ENCODE measurements at places on chromosomes 16 and 17.

- peak; percentile 76 for DNase-seq
Measured at GRCh38 chr17:50944054-50944901, 78.1 kb upstream of the TOB1 start.

- no peak for DNase-seq
Measured at GRCh38 chr17:49494986-49495841, at the start of gene NGFR. NGFR (plus strand) TSS chr17:49495293; CDS start chr17:49495418, 125 bp downstream.

DNA sequence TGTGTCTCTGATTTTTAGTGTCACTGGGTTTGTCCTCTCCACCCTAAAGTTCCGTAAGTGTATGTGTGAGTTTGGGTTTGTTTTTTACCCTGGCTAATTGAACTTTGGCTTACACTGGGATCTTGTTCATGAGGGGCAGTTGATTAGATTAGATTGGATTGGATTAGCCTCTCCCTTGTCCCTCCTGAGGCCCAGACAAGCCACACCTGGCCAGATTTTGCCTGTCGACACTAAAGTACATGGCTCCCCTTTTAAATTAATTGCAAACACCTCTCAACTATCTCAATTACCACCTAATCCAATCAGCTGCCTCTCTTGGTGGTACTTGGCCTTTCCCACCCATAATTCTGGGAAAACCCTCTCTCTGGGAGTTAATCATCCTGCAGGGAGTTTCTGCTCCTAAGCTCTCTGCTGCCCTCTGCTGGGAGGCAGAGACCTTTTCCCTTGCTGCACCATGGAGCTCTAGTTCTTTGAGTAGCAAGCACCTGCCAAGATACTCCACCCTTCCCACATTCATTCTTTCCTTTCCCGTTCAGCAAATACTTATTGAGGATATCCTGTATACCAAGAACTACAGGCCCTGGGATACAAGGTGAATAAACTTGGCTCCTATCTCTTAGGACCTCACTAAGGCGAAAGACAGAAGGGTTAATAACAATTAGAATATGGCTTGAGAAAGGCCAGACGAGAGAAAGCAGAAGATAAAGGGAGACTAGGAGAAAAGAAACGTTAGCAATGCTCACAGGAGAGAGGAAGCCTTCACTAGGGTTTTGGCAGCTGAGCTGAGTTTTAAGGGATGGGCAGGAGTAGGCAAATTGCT lies 60.0 kb upstream of the MPHOSPH6 start:
- no peak for DNase-seq

GRCh38 chr17:61519754-61520440 lies 67.7 kb downstream of the TBX4 start:
- DNase-seq: no peak

DNA sequence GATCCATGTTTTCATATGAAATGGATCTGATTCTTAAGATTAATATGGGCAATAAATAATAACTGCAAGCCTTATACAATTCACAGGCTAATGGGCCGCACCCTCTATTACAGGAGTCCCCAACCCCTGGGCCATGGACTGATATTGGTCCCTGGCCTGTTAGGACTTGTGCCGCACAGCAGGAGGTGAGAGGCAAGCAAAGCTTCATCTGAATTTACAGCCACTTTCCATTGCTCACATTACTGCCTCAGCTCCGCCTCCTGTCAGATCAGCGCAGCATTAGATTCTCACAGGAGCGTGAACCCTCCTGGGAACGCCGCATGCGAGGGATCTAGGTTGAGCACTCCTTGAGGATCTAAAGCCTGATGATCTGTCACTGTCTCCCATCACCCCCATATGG lies 26.8 kb downstream of the METTL16 start:
- no peak for DNase-seq

- DNase-seq: no peak
Measured at GRCh38 chr17:34098699-34099098, 156.4 kb upstream of the CCL2 start.

- DNase-seq: no peak
Measured at GRCh38 chr16:79639576-79640311, 39.2 kb upstream of the MAF start.

DNA sequence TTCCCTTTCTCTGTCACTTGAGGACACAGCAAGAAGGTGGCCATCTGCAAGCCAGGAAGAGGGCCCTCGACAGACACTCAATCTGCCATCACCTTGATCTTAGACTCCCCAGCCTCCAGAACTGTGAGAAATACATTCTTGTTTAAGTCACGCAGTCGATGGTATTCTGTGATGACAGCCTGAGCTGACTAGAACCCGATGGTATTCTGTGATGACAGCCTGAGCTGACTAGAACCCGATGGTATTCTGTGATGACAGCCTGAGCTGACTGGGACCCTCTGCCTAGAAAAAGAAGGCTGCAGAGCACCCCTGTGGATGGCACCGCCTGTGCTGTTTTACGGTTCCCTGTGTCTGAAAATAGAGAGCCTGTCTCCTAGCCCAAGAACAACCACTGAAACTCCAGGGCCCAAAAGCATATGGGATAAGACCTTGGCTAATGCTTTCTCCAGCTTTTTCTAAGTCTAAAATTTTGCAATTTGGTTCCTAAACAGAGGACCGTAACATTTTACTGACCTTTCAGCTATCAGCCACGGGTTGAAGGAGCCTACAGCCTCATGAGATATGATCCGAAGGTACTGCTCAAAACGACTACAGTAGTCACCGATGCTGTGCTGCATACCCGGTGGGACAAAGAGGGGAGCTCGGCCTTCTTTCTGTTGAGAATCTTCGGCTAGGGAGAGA lies 33.1 kb upstream of the PITPNM3 start:
- no peak for DNase-seq

GRCh38 chr17:21352221-21352980 lies 23.8 kb upstream of the KCNJ12 start:
- DNase-seq: no peak

DNA sequence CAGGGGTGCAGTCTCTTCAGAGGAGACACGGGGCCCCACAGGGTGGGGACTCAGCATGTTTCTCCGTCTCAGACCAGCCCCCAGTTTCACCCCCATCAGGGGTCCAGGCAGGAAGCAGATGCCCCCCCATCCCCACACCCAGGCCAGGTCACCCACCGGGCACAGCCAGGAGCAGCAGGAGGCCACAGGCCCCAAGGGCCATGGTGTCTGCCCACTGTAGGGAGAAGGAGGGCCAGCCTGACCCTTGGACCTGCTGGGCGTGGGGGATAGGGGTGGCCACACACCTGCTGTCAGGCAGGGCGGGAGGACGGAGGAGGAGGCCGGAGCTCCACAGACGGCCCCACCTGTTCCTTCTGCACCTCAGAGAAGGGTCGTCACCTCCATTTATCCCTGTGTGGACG lies at the start of gene TPSG1:
Gene TPSG1, minus strand, starts transcription at position 218 of the 401 bp plus-strand sequence. Its CDS starts 16 bp downstream, at position 202.
- no peak for DNase-seq

DNA sequence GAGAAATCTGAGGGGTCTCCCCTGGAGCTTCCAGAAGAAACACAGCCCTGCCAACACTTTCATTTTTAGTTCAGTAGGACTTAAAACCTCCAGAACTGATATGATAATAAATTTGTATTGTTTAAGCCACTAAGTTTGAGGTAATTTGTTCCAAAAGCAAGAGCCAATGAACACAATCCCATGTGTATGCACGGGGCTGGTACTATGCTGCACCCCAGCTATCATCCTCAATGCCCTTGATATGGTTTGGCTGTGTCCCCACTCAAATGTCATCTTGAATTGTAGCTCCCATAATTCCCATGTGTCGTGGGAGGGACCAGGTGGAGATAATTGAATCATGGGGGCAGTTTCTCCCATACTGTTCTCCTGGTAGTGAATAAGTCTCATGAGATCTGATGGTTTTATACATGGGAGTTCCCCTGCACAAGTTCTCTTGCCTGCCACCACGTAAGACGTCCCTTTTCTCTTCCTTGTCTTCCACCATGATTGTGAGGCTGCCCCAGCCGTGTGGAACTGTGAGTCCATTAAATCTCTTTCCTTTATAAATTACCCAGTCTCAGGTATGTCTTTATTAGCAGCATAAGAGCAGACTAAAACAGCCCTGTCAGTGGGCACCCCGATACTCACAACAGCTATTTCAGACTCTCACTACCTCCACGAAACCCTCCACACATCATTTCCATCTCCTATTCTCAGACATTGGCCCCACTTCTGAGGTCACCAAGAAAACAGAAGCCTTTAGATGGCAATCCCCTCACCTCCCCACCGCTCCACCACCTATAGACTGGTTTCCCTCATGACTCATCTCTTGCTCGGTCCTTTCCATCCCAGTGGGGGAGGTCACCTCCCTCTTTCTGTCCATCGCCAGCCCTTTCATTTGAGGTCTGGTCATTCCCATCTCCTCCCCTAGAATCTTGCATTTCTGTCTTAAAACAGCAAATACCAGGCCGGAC lies 8.9 kb upstream of the CACNG1 start:
- DNase-seq: no peak

- DNase-seq: no peak
Measured at GRCh38 chr16:49465661-49466528, 92.3 kb downstream of the C16orf78 start.

DNA sequence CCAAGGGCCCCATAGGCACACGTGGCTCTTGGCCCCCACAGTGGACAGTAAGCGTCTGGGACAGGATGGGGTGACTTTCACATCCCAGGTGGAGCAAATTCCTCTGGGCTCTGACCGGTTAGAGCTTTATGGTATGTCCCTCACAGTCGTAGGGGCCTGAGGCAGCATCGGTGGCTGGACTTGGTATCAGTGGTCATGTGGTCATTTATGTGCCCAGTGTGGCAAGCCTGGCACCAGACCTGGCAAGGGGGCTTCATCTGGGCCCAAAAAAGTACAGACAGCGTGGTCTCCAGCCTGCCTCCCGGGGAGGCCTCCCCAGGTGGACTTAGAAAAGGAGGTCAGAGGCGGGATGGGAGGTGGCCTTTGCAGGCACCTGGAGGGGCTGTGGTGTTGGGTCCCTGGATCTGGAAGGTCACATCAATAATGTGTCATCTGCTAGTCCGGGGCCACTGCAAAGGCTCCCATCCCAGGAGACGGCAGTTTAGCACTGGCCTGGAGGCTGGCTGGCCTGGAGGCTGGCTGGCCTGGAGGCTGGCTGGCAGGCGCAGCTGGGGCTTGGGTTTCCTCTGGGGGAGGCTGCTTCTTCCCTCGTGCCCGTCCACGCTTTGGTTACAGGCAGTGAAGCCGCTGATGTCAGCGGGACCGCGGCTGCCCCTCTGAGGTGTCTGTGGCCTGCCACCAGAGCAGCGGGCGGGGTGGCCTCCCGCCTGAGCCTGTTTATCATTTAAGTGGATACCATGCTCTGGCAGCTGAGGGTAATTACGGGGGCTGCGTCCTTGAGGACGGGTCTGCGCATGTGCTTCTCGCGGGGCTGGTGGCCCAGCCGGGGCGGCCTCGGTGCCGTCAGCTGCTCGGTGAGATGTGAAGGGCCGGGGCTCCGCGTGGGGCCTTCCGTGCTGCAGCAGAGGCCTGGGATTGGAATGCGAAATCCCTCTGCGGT lies 20.7 kb upstream of the CBX4 start:
- no peak for DNase-seq

- DNase-seq: no peak
Measured at GRCh38 chr16:88810166-88810911, 1.4 kb downstream of the APRT start.

- no peak for DNase-seq
Measured at GRCh38 chr16:80852261-80852872, 48.0 kb upstream of the CDYL2 start.

- DNase-seq: no peak
Measured at GRCh38 chr17:71809537-71809936, 311.3 kb upstream of the SOX9 start.

- no peak for DNase-seq
Measured at GRCh38 chr17:28492352-28493310, 13.5 kb upstream of the FOXN1 start.

DNA sequence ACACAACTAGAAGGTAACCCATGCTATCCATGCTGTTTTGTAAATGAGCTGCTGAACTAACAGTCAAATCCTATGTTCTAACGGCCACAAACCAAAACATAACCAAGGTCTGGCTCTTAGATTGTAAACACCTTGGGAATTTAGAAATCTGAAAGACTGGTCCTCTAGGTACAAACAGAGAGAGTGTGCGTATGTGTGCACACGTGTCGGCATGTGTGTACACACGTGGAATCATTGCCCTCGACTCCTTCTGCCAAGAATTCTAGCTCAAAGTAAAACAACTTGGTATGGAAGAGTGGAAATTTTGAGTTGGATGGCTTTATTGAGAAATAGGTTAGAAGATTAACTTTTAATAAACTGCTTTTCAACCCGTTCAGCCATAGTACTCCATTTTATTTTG lies 18.1 kb upstream of the GHDC start:
- DNase-seq: no peak

DNA sequence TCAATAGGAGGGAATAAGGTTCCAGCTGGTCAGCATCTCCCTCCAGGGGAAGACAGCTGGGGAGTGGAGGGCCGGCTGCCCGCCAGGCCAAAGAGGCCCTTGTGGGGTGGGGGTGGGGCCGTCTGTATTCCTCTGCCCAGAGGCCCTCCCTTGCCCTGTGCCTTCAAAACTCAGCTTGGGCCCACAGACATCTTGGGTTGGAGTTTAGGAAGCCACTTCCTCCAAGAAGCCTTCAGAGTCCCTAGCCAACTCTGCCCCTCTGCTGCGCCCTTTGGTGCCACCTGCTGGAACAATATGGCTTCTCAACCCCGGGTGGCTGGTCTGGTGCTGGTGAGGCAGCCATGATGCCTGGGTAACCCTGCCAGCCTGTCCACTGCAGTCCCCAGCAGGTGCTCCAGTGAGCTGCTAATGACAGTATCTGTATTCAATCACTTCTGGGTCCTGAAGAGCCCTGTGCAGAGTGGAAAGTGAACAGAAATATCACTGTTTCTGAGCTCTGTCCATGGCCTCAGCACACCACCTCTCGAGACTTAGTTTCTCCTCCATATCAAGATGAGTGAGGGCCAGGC lies 16.7 kb downstream of the HSD11B2 start:
- DNase-seq: no peak

DNA sequence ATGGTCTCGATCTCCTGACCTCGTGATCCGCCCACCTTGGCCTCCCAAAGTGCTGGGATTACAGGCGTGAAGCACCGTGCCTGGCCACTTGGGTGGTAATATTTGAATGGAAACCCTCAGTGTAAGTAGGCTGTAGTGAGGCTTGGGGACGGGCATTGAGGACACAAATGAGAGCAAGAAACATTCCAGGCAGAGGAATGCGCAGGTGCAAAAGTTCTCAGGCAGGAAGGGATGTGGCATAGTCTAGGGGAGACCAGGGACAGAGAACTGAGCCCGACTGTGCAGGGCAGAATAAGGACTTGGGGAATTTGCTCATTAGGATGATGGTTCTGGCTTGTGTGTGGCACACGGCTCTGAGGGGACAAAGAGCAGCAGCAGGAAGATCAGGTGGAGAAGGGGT lies 54.8 kb downstream of the GRB2 start:
- no peak for DNase-seq

GRCh38 chr16:77974883-77975282 lies 47.5 kb upstream of the CLEC3A start:
- no peak for DNase-seq

Data from C1 segment of cervical spinal cord (tissue), 14 donors.